ENCODE measurements at places on chromosomes 1 and 21. TPM values are rescaled to one million over a fixed set of nuclear protein-coding genes. Genes with fewer than 3 reads are reported as not detected.

Gene LCE2B
- not detected for total RNA-seq

Gene AQP10
- not detected for total RNA-seq

Gene AIM2
- total RNA-seq: 75.9 TPM

Gene ANKRD45
- not detected for total RNA-seq

Gene KRTAP12-3
- total RNA-seq: not detected

Gene IFI44
- 27.6 TPM for total RNA-seq

Gene LIN28A
- not detected for total RNA-seq

Gene IPP
- 15.3 TPM for total RNA-seq

DNA sequence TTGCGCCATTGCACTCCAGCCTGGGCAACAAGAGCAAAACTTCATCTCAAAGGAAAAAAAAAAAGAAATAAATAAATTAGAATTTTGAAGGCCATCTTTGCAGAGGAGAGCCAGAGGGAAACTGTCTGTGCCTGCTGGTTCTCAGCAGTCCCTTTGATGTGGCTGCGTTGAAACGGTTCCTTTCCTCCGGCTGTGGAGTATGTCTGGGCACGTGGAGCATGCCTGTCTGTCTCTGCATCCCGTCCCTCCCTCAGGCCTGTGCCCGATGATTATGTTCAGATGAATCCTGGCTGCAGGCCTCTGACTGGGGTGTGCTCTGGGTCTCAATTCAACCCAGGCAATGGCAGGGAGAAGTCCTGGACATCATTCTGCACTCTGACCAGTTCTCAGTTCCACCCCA, 33.4 kb downstream of the KIAA1614 start:
- no peak for DNase-seq

GRCh38 chr21:44024887-44025353, 12.8 kb downstream of the TRAPPC10 start:
- no peak for DNase-seq

DNA sequence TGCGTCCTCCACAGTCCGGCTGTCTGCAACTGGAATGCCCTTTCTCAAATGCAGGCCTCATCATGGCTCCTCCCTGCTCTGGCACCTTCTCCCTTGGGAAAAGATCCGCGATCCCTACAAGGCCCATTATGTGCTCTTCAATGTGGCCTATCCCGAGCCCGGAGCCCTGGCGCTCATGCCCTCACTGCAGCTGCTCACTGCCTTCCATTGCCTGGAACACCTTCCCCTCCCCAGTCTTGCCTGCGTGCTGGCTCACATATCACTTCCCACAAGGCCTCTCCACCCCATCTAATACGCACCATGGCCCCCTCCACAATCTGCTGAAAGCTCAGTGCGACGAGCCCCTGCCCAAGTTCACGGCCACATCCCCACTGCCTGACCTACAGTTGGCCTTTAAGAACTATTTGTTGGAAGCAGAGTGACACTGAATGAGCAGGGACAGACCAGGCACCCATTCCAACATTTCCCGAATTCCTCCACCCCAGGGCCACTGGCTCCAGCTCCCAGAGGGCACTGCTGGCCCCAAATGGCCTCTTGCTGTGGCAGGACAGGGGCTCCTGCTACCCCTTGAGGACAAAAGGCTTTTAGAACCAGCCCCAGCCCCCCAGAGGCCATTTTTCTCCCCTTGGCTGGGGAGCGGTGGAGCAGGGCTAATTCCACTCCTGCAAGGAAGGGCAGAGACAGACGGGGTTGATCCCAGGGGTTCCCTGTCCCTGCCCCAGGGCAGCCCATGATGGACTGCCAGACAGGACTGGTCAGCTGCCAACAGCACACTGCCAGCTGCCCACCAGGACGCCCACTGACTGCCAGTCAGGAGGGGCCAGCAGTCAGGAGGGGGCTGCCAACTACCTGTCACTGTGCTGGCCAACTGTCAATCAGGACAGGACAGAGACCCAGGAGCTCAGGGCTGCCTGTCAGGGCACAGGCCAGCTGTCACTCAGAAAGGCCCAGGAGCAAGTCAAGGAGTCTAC, 64.8 kb downstream of the DHRS3 start:
- DNase-seq: no peak

- DNase-seq: peak; percentile 60
Measured at GRCh38 chr1:52296345-52296744, 69.7 kb downstream of the CC2D1B start.

GRCh38 chr1:21525340-21525717, 16.1 kb downstream of the ALPL start:
- DNase-seq: no peak

GRCh38 chr1:192846950-192847349, 38.1 kb downstream of the RGS2 start:
- DNase-seq: no peak

- DNase-seq: no peak
Measured at GRCh38 chr1:101613546-101613945, 376.7 kb downstream of the S1PR1 start.

- DNase-seq: no peak
Measured at GRCh38 chr1:40732756-40733301, 41.3 kb downstream of the NFYC start.

DNA sequence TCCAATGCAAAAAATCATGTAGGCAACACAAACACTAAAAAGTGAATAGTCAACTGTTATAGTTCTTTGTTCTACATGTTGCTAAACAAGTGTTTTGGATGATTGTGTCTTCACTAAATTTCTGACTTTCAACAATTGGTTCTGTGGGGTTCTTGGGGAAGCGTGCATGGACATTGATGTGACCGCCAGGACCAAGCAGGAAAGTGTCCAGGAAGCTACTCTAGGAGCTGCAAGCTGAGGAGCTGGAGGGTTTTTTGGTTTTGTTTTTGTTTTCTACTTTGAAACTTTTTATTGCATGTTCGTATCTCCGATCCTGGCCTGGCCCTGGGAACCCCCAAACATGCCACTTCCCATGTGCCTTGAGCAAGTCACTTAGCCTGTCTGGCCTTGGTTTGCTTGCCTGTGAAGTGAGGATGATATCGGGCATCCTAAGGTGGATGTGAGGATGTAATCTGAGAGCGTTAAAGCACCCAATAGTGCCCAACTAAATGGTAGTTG, 8.0 kb downstream of the TMPRSS3 start:
- DNase-seq: no peak

DNA sequence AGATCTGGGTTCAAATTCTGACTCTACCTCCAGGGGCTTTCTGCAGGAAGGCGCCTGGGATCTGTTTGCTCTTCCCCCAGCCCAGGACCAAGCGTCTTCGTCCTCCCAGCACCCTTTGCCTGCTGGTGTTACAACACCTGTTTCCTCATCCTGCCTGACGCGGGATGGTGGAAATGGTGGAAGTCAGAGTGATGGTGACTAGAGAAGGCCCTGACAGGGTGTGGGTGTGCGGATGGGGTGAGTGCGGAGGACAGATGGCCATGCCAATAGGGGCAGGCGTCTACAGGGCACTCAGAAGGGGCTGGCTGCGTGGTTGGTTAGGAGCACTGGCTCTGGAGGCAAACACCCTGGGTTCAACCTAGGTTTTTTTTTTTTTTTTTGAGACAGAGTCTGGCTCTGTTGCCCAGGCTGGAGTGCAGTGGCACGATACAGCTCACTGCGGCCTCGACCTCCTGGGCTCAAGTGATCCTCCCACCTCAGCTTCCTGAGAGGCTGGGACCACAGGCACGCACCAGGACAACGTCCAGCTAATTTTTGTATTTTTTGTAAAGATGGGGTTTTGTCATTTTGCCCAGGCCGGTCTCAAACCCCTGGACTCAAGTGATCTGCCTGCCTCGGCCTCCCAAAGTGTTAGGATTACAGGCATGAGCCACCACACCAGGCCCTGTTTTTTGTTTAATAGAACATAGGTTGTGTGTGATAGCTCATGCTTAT, 1.5 kb downstream of the THEMIS2 start:
- peak; percentile 71 for DNase-seq

DNA sequence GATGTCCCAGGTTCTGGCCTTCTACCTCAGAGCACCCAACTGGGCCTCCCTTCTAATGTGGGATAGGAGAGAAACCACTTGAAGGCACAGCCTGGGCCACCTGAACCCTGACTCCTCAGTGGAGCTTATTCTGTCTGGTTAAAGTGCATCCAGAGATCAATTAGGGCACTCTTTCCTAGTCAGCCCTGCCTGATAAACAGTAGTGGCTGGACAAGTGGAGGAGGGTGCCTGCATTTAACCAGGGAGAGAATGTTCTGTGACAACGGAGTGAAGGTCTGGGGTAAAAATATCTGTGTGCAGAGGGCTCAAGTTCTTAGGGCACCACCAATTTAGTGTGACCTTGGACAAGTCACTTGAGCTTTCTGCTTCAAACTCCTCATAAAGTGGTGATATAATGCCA, 101.8 kb downstream of the FAM78B start:
- DNase-seq: no peak

GRCh38 chr21:42093991-42094421, 22.9 kb downstream of the UMODL1 start:
- DNase-seq: no peak

DNA sequence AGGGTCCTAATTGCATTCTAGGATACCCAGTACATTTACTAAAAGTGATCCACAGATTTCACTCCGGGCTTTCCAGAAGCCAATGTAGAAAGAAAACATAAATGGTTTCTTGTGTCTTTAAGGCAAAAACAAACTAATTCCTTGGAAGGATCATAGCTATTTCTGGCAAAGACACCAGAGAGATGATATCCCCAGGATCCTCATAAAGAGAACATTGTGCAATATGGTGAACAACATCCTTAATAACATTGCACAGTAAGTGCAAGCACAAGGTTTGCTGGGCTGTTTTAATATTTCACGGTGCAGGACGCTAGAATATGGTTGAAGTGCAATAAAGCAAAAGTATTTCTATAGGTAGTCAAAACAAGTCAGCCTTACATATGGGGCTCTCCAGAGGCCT, 83.0 kb downstream of the NTPCR start:
- DNase-seq: no peak

GRCh38 chr1:189619682-189620332, 857.9 kb downstream of the BRINP3 start:
- DNase-seq: no peak

DNA sequence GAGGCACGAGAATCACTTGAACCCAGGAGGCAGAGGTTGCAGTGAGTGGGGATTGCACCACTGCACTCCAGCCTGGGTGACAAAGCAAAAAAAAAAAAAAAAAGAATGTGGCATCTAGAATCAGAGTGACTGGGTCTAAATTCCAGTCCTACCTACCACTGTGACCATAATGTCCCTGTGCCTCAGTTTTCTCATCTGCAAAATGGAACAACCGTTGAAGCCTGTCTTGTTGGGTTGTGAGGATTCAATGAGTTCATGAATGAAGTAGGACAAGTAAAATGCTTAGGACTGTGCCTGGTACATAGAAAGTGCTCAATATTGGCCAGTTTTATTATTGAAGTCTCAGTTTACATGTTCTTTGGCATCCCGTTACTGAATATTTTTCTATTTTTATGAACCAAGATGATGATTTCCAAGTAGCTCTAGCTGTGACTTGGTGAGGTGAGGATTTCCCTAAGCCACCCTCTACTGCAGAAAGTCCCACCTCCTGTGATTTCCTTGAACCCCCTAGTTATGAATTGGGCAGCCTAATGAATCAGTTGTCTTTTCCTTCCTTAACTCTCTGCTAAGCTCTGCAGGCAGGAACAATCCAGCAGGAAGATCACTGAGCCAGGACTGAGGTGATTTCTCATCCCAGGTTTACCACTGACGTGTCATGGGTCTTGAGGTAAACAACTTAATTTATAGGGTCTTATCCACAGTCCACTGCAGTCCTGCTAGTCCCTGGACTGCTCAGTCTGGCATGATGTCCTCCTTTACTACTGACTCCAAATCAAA, 18.9 kb upstream of the MEAF6 start:
- DNase-seq: no peak

DNA sequence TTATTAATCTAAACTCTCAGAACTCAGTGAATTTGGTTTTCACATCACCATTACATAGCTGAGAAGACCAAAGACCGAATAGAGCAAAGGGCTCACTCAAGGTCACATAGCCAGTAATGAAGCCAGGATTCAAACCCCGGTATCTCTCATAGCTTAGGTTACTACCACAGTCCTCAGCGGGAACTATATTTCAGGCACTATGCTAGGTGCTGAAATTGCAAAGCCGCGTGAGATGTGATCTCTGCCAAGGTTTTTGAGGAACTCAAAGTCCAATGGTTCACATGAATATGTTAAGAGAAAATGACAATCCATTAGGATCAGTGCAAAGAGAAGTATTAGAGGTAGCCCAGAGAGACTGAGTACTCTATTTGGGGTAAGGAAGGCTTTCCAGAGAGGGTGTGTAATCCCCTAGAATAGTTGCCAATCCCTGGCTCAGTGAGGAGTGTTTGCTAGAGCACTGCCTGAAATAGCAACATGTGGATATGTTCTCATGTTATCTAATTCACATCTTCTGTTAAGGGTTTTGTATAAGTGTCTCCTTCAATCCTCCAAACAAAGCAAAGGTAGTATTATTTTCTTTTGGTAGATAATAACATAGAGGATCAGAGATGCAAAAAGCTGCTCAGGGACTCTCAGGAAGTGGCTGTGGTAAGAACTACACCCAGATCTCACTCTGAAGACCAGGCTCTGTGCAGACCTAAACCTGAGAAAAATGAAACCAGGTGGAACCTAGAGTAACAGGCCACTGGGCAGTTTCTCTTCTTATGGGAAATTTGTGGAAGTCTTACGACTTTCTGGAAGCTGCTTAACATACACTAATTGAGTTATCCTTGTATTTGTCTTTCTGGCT, 93.1 kb upstream of the C8B start:
- DNase-seq: no peak

DNA sequence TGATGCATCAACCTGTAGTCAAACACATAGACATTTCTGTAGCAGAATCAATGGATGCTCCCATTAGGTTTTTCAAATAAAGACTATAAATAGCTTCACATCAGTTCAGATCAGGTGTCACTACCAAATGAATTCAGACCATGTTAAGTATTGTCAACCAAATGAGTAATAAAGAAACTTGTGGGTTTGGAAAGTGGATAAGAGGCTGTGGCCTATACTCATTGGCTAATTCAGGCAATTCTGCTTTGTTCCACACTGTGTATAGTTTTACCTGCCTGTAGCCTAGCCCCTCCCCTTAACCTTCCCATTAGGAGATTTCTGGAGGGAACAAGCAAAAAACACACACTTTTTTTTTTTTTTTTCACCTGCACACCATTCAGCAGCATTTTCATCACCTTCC, 321.2 kb downstream of the HLX start:
- no peak for DNase-seq

DNA sequence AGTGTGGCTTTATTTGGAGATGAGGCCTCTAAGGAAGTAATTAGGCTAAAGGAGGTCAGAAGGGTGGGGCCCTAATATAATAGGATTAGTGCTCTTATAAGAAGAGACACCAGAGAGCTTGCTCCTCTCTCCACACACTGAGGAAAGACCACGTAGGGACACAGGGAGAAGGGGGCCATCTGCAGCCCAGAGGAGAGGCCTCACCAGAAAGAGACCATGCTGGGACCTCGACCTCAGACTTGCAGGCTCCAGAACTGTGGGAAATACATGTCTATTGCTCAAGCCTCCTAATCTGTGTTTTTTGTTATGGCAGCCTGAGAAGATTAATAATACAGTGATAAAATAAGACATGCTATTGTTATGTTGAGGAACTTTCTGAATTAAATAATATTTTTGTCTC, 8.3 kb downstream of the RCAN1 start:
- DNase-seq: no peak

DNA sequence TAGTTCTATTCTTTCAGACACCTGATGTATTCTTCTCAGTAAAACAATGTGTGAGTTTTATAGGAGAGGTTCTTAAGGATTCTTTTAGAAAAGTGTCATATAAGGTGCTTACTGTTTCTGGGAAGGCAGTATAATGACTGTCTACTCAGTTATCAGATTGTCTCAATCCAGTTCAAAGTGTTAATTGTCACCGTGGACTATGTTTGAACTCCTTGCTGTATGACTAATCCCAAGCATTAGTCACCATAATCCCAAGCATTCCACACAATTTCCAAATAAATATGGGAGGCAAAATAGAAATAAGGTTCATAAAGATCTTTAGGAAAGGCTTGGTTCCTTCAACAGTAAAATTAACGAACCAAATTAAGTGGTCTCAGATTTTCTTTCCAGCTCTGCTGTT, 342.1 kb upstream of the NR5A2 start:
- no peak for DNase-seq
